ENCODE measurements at places on chromosomes 6 and 20. TPM values are rescaled to one million over a fixed set of nuclear protein-coding genes. Genes with fewer than 3 reads are reported as not detected.

GRCh38 chr6:79801362-79801761 lies 146.0 kb downstream of the ELOVL4 start:
- DNase-seq = no peak

GRCh38 chr20:17758512-17758911 lies 58.7 kb downstream of the BANF2 start:
- no peak for DNase-seq

DNA sequence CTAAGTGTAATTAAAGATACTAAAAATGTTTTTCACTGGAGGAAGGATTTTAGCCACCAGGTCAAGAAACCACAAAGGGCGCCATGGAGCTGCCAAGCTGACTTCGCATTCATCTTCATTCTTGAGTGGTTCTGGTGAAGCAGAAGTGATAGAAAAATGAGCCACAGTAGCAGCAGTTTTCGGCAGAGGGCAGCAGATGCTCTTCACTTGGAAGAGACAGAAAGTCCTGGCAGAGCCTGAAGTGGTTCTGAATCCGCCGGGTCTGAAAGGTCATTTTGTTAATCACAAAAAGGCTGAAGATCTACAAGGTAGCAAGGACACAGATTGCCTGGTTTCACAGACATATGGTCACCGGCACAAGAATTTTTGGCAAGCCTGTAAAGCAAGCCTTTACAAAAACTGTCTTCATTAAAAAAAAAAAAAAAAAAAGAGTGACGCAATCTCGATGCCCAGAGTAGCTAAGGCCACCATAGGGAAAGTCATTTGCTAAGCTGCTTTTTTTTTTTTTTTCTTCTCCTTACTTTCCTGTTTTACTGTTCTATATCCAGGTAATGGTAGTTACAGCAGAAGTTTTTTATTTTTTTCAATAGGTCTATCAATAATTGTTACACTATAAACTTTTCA lies 345.1 kb upstream of the AGPAT4 start:
- peak; percentile 47 for DNase-seq

DNA sequence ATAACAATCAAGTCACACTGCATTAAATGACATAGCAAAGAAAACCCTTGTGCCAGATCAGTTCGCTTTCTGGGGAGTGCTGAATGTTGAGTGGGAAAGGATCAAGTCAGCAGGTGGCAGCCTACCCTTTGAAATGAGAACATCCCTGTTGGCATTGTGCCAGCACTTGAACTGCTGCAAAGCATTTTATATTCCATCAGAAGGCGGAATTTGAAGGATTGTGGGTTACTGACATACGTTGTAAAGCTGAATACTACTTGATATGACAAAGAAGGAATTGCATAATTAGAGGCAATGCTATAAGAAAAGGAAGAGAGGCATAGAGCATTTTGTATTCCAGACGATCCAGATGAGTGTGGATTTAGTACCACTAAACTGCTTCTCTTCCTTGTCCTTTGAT lies 26.5 kb downstream of the BCKDHB start:
- peak; percentile 52 for DNase-seq

GRCh38 chr6:18261877-18262276 lies 2.5 kb downstream of the DEK start:
- DNase-seq = no peak

GRCh38 chr20:1813674-1814635 lies 81.3 kb upstream of the SIRPA start:
- DNase-seq = no peak

GRCh38 chr6:140779341-140779740 lies 1353.4 kb upstream of the GJE1 start:
- no peak for DNase-seq

- no peak for DNase-seq
These were observed 438.0 kb upstream of the IMPG1 start for GRCh38 chr6:76510489-76510888.

GRCh38 chr6:37696841-37697662 lies 631 bp downstream of the MDGA1 start:
- DNase-seq = no peak

GRCh38 chr6:28258877-28259777 lies at the start of gene NKAPL:
NKAPL (plus strand) TSS chr6:28259297; CDS start chr6:28259372, 75 bp downstream.
- peak; percentile 74 for DNase-seq

- no peak for DNase-seq
These were observed 9.8 kb upstream of the PLEKHG1 start for GRCh38 chr6:150589852-150590251.

DNA sequence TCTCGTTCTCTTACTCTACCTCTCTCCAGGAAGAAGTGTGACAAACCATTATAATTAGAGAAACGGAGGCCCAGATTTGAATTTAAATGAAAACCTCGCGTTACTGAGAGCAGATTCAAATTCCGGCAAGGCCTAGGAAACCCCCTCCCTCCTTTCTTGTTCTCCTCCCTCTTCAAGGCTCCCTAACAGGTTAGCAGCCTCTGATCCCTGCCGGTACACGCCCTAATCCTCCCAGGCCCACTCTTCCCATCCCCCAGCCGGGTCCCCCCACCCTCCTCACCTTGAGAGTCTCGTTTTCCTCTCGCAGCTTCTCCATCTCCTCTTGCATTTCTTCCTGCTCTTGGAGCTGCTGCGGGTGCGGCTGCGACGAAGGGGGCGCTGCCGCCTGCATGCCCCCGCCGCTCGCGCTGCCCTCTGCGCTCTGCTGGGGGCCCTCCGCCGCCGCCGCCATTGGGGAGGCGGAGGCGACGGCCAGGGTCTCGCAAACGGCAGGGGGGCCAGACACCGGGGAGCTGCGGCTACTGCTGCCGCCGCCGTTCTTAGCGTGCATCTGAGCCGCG lies 3.8 kb downstream of the MTCL3 start:
- DNase-seq = no peak

DNA sequence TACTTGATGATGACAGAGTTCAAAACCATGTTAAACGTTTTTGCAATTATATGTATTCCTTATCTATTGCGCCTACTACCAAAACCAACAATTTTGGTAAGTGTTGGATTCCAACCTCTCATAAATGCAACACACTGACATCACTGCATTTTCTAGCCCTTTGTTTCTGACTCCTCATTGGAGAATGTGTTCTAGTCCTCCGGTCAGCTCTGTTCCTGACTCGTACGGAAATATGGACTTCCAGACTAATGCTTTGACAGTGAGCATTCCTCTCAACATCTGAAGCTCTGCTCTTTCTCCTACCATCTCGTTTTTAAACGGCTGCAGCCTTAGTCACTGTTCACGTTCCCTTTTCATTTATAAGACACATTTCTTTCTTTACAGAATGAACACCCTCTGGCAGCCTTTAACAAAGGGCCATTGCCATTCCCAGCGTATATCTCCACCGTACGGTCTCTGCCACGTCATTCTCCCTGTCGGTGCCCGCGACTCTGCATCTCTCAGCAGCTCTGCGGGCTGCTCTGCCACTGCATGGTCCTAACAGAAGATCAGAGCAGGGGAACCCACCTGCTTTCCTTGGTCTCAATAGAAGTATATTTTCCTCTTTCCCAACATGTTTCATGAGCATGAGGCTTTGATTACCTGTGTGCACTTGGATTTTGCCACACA lies 103.0 kb upstream of the SYNDIG1 start:
- DNase-seq = no peak

DNA sequence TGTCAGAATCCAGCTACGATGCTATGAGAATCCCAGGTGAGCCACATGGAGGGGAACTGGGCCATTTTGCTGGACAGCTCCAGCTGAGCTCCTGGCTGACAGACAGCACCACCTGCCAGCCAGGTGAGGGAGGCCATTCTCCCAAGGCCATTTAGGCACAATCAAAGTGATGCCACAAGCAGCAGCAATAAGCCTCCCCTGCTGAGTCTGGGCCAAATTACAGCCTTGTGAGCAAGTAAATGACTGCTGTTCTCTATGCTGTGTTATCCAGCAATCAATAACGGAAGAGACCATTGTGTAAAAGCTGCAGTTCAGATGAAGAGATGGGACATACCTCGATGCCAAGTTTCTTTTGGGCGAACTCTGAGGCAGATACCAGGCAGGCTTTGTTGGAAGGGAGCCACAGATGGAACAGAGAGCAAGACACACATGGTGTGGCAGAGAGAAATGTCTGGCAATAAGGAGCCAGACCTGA lies 14.0 kb upstream of the SCGN start:
- DNase-seq = no peak

CLPSL1 gene
- total RNA-seq = not detected

LGSN gene
- not detected for total RNA-seq

HCRTR2 gene
- not detected for total RNA-seq

ZSCAN12 gene
- 11.1 TPM for total RNA-seq

CD40 gene
- 29.0 TPM for total RNA-seq

CCDC170 gene
- 1.7 TPM for total RNA-seq

GCLC gene
- 120 TPM for total RNA-seq

IL17F gene
- not detected for total RNA-seq

STMN3 gene
- total RNA-seq = 16.5 TPM

PTPRT gene
- 0.10 TPM for total RNA-seq

C6orf52 gene
- total RNA-seq = 1.8 TPM
